ENCODE measurements at places on chromosomes 2 and 18.

DNA sequence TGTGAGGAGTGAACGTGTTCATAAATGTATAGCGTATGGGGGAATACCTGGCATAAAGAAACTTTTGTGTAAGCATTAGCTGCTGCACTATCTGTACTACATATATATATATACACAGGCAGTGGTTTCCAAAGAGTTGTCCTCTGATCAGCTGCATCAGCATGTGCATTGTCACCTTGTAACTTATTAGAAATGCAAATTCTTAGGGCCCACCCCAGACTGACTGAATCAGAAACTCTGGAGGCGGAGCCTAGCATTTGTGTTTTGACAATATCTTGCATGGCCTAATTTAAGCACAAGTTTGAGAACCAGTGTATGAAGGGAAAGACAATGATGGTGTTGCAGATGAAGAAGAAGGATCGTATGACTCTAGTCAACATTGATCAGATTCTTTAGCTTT, 299.5 kb downstream of the CCDC102B start:
- DNase-seq: no peak

- no peak for DNase-seq
Measured at GRCh38 chr2:96409820-96410164, 74.2 kb downstream of the NCAPH start.

DNA sequence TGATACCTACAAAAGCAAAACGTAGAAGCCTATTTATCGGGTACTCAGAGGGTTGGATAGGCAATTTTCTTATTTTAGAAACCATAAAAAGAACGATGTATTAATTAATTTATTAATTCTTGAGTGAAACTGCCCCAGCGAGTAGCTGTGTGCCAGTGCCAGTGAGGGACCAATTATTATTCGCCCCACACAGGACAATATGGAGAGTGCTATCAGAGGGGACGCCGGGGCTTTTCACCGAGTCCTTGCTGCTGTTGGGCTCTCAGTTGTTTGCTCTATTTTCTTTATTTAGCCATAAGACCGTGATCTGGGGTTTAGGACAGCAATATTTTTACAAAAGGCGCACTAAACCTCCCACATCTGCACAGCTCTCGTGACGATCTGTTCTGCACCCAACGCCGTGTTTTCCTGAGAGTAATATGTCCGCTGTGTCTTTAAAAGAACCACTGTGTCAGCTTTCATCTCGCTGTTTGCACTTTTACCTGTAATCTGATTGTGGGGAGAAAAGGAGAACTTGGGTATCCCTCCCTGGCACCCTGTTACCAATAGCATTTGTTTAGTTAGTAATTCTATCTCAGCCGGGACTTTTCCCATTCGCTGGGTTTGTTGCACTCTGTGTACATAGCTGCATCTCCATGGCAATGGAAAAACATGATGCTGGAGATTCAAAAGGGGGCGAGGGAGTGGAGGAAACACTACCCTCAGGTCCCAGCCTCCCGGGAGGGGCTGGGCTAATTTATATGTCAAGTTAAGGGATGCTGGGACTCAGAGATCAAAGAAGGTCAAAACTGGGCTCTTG, 30.1 kb upstream of the ZNF516 start:
- no peak for DNase-seq

DNA sequence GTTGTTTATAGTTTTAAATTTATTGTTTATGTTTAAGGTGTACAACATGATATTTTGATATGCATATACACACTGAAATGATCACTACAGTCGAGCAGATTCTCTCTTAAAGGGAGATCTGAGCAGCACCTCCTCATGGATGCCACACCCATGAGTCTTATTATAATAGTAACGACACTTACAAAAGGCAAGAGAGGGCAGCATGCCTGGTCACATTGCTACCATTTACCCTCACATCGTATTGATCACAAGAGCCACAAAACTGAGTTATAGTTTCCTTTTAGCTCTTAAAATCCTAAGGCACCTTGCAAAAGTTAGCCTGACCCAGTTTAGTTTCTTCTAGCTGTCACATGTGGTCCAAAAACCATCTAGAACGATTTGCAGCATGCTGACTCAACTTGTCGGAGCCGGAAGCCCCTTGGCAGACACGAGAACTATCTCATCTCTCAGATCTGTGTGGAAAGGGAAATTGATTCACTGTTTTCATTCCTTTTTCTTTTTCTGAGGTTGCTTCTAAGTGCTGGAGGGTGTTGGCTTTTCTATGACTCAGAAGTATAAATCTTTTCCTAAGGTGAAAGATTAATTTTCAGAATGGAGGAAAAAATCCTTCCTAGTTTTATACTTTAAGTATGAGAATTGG, 85.3 kb downstream of the CDC42EP3 start:
- DNase-seq: peak; percentile 19

- no peak for DNase-seq
Measured at GRCh38 chr2:233252227-233252626, 754 bp downstream of the ATG16L1 start.

DNA sequence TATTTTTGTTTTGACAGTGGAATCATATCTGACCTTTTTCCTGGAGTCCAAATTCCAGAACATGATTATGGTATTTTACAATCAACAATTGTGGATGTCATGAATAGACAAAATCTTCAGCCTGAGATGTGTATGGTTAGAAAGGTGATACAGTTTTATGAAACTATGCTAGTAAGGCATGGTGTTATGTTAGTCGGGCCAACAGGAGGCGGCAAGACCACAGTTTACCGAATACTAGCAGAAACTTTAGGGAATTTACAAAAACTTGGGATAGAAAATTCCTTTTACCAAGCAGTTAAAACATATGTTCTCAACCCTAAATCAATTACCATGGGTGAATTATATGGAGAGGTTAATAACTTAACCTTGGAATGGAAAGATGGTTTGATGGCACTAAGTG, 137.0 kb downstream of the DNAH6 start:
- no peak for DNase-seq
